ENCODE measurements at places on chromosomes 4 and X. TPM values are rescaled to one million over a fixed set of nuclear protein-coding genes. Genes with fewer than 3 reads are reported as not detected.

The MAP9 gene
- total RNA-seq, result 9.8 TPM

The ARHGEF6 gene
- 18.8 TPM for total RNA-seq

The HTR2C gene
- total RNA-seq, result not detected

GRCh38 chr4:180423712-180424057 lies 1819.5 kb upstream of the TENM3 start:
- no peak for DNase-seq

DNA sequence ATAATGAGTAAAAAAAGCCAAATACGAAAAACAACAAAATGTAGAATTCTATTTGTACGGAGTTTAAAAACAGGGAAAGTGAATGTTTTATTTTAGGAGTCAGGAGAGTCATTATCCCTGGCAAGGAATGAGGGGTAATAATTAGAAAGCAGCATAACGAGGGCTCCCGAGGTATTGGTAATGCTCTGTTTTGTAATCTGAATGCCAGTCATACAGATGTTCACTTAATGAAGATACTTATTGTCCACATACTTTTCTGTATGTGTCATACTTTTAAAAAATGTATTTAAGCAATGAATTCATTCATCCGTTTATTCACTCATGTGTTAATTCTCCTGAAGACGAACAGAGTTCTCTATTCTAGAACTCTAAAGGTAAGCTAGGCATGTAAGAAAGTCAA lies 87.8 kb upstream of the BMP2K start:
- DNase-seq, result no peak

- DNase-seq, result no peak
Measured at GRCh38 chr4:189771696-189772361, 168.8 kb upstream of the FRG1 start.

- no peak for DNase-seq
Measured at GRCh38 chrX:3521396-3521795, 174.9 kb upstream of the MXRA5 start.

DNA sequence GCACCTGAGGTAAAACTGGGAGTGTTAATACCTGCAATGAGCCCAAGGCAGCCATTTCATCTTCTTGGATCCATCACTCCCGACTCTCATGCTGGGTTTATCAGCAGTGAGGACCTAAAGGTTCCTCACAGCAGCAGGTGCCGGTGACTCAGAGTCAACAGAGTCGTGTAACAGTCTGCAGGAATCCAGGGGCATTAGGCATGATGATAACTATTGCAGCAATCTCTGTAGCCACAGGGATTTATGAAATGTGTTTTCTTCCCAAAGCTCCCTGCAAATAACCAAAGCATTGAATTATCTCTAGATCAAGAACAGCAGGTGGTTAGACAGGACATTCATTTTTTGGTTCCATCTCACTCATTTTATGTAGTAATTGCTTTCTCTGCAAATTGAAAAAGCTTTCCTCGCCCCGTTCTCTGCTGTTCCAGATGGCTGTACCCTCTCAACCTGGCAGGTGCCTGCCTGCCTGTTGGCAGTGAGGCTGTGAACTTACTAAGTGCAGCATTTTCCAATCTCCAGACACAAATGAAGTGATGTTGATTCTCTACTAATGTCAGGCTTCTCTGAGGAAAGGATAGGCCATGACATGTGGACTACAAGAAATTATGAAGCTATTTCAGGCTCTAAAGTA lies 48.1 kb upstream of the TSPAN7 start:
- no peak for DNase-seq

Measured in activated T-cell treated with anti-CD3 and anti-CD28 coated beads, Interleukin-2, amount 50 U/mL, for 4 hours (primary cell).